Sigmoid colon (tissue), 7 donors: ENCODE measurements at places on chromosomes 3 and 15. TPM values are rescaled to one million over a fixed set of nuclear protein-coding genes. Genes with fewer than 3 reads are reported as not detected.

WDR93 gene
- not detected for total RNA-seq

SLC9C1 gene
- total RNA-seq, result not detected

A4GNT gene
- not detected for total RNA-seq

FSTL1 gene
- 296 TPM for total RNA-seq

ITIH4 gene
- 2.5 TPM for total RNA-seq

ADPGK gene
- 25.2 TPM for total RNA-seq

ZNF80 gene
- total RNA-seq, result not detected

KNG1 gene
- not detected for total RNA-seq

LMAN1L gene
- not detected for total RNA-seq

UBAP1L gene
- 5.7 TPM for total RNA-seq

ATP13A5 gene
- total RNA-seq, result 1.8 TPM
